ENCODE measurements at places on chromosomes 2 and 18.

- no peak for DNase-seq
Observed at GRCh38 chr2:171044416-171044815, 115.4 kb downstream of the GORASP2 start.

DNA sequence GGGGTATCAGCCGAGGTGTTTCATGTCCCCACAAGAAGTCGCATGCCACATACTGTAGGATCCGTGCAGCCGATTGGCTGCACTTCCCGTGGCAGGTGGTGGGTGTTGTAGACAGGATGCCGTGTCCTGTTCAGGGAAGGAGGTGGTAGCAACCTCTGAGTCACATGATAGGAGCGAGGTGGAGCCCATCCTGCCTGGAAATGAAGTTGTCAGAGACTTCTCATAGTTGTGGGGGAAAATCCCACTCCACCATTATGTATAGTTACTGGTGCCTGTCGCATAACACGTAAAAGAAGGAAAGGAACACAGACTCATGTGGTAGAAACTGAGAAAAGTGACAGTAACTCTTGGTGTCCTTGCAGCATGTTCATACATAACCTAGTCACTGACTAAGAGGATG is 91.4 kb upstream of the IL1R2 start:
- no peak for DNase-seq

GRCh38 chr2:196068271-196069209 is at the start of gene DNAH7:
Gene DNAH7 (minus strand): TSS chr2:196068837. CDS start chr2:196068711, 126 bp downstream.
- DNase-seq: peak; percentile 94

DNA sequence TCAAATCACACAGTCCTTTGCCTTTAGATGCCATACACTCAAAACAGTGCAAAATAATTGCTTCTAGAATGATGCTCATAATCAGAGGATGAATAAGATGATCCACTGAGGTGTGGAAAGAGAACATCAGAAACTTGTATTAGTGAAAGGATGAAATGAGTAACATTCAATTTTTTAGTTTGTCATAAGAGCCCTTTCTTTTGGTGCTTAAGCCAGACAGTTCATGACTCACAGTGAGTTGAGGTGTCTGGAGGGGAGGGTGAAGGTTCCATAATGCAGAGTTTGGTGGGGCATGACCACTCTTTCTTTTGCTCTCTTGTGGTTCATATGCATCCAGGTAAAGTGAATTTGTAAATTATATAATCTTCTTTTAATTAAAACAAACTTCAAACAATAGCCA is 415.0 kb upstream of the CELF4 start:
- DNase-seq: no peak

DNA sequence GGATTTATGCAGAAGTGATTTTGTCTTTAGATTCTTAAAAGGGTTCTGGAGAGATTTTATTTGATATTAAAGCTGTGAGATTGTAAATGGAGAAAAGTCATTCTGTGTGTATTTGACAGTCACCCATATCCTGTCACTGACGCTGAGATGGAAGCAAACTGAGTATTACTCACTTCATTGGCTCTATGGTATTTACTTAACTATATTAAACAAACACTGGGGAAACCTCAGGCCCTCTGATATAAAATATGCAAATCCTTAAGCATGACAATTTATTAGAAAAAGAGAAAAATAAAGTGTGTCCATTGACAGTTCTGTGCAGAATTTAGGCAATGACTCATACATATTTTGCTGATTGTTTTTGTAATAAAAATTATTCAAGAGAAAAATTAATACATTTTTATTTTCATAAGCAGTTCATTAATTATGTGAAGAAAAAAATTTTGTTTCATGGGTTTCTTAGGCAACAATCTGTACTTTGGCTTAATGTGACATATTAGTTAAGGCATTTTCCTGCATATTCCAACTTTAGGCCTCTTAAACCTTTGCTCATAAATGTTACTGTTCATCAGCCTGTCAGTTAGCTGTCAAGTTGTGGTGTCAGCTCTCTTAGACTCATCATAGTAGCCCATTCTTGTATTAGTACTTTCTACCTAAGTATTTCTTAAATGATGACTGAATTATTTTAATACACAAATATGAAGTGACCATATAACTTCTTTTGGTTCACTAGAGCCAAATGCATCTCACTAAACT is 99.9 kb downstream of the PARD3B start:
- no peak for DNase-seq

DNA sequence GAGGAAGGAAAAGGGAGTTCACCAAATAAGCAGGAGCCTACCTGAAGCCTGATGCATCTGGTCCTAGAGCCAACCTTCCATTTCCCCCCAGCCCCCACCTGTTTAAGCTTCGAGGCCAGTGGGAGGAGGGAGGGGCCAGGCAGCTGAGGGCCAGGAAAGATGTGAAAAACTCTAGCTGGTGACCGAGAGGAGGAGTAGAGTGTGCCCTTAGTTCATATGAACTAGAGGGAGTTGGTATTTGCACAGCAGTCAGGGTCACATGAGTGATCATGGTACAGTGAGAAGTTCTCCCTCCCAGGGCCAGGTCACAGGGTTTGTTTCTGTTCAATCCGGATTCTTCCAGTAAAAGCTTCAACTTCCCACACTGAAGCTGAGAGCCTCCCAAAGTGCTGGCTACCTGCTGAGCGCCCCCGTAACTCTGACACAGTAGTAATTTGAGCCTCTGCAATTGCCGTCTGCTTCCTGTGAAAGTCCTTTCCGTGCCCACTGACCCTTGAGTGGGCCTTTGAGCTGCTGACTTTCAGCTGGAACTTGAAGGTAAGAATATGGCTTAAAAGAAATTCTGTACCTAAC is at the start of gene SULT1C2:
Gene SULT1C2 (plus strand): TSS at position 362 of the 573 bp plus-strand sequence. CDS start 4,773 bp downstream, outside the sequence.
- DNase-seq: no peak

- no peak for DNase-seq
Observed at GRCh38 chr2:184419744-184420143, 178.6 kb upstream of the ZNF804A start.

Data from CD4-positive, alpha-beta T cell treated with Interferon gamma for 1 hour (primary cell).